ENCODE measurements at places on chromosomes 3 and 15. TPM values are rescaled to one million over a fixed set of nuclear protein-coding genes. Genes with fewer than 3 reads are reported as not detected.

- peak; percentile 53 for DNase-seq
Measured at GRCh38 chr3:128491941-128492670, 895 bp downstream of the GATA2 start.

DNA sequence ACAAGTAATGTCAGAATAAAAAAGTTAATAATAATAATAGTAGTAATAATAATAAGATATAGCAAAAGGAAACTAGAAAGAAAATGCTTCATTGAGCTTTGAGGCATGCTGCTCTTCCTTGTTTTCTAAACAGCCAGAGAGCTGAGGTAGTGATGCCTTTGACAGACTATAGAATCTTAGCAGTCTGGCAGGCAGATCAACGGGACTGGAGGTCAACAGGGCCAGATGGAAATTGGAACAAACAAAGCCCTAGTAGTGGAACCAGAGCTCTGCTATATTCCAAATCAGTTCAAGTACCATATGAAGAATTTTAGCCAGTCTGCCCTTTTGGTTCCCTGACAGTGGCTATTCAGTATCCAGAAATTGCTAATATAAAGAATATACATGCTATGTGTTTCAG, 278.6 kb downstream of the NLGN1 start:
- DNase-seq = no peak

GRCh38 chr3:68876112-68876713, 56.1 kb downstream of the TAFA4 start:
- DNase-seq = no peak

GRCh38 chr15:90334304-90334731, 17.8 kb upstream of the ZNF774 start:
- DNase-seq = no peak

- DNase-seq = peak; percentile 86
Measured at GRCh38 chr15:74173380-74174218, at the start of gene ISLR. Gene ISLR (plus strand): TSS chr15:74173710. CDS start chr15:74174859, 1,149 bp downstream.

- no peak for DNase-seq
Measured at GRCh38 chr3:124939661-124940060, 5.1 kb upstream of the MUC13 start.

Gene PP2D1
- not detected for total RNA-seq

- DNase-seq = no peak
Measured at GRCh38 chr3:190024912-190025311, 95.8 kb downstream of the P3H2 start.

Gene CCR9
- not detected for total RNA-seq

DNA sequence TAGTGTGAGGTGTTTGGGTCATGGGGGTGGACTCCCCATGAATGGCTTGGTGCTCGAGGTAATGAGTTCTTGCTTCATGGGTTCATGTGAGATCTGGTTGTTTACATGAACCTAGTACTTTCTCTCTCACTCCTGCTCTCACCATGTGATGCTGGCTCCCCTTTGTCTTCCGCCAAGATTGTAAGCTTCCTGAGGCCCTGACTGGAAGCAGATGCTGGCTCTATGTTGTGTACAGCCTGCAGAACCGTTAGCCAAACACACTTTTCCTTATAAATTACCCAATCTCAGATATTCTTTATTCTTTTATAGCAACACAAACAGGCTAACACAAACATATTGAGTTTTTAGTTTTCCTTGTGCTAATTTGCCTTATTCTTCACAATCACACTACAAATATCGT, 3.2 kb upstream of the CSPG5 start:
- no peak for DNase-seq

Gene MAGI1
- 29.8 TPM for total RNA-seq

- DNase-seq = no peak
Measured at GRCh38 chr15:59266028-59266427, 59.4 kb downstream of the LDHAL6B start.

DNA sequence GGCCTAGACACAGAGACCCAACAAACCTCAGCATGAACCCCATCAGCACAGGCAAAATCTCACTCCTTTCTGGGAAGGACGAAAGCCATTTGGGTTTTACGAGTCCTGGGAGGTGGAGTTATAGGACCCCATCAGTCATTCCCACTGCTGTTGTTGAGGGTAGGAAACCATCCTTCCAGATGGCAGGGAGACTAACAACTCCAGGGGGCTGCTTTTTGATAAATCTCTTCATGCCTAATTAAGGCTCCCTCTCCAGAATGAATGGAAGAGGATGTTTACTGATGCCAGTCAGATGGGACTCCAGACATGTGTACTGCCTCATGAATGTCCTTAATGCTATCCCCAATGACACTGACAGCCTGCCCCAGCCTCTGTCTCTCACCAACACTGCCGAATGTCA, 75.3 kb downstream of the ST8SIA2 start:
- no peak for DNase-seq

Gene LCTL
- total RNA-seq = not detected

DNA sequence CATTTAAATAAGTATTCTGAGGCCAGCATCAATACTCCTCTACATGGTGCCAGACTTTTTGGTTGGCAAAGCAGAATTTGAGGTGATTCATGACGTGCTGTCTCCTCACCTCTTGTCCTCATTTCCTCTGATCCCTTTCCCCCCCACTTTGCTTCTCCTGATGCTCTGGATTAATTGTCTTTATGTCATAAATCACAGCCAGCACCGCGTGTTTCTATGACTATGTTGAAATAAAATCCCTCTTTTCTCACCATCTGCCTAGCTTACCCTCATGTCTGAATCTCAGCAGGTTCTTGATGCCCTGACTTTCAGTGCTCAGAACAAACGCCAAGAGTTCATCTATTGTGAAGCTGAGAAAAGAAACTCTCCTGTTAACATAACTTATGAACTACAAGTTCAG, 19.7 kb upstream of the PTPRG start:
- DNase-seq = no peak

Gene SKOR1
- 0.99 TPM for total RNA-seq

DNA sequence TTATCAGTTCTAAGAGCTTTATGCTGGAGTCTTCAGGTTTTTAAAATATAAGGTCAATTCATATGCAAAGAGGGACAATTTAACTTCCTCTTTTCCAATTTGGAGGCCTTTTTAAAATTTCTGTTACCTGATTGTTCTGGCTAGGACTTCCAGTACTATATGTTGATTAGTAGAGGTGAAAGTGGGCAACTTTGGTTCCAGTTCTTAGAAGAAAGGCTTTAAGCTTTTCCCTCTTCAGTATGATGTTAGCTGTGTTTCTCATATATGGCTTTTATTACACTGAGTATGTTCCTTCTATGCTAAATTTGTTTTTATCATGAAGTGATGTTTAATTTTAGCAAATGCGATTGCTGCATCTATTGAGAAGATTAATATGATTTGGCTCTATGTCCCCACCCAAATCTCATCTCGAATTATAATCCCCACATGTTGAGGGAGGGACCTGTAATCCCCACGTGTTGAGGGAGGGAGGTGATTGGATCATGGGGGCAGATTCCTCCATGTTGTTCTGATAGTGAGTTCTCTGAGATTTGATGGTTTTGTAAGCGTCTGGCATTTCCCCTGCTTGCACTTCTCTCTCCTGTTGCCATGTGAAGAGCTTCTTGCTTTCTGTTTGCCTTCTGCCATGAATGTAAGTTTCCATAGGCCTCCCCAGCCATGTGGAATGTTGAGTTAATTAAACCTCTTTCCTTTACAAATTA, 33.8 kb downstream of the FAIM start:
- DNase-seq = no peak

- no peak for DNase-seq
Measured at GRCh38 chr15:76239786-76240185, 71.5 kb downstream of the ETFA start.

GRCh38 chr15:98713585-98714001, 65.3 kb downstream of the IGF1R start:
- DNase-seq = no peak

DNA sequence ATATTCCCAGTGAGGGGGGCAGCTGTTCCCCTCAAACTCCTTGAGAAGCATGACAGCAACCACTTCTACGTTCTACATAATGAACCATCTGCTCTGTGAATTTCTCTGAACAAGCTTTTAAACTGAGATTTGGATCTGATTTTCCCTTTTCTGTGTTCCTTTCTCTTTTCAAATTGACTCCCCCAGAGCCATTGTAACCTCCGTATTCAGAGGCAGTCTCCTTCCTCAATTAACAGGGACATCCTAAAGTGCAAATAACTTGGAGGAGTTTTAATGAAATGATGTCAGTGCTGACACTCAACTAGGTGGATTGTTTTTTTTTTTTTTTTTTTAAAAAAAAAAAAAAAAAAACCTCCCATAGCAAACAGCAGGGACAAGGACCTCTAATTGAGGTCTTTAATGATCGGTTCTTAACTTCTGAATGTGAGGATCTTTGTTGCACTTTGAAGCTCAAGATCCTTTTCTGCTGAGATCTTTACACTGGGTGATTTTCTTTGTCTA, 48.8 kb downstream of the ADAMTS9 start:
- DNase-seq = no peak

Gene SPTSSB
- not detected for total RNA-seq

- no peak for DNase-seq
Measured at GRCh38 chr3:127551178-127551577, 39.4 kb downstream of the TPRA1 start.

GRCh38 chr3:186178412-186178811, 69.5 kb upstream of the ETV5 start:
- no peak for DNase-seq

Data from sigmoid colon (tissue), 7 donors.